ENCODE measurements at places on chromosomes 2 and 18. TPM values are rescaled to one million over a fixed set of nuclear protein-coding genes. Genes with fewer than 3 reads are reported as not detected.

DNA sequence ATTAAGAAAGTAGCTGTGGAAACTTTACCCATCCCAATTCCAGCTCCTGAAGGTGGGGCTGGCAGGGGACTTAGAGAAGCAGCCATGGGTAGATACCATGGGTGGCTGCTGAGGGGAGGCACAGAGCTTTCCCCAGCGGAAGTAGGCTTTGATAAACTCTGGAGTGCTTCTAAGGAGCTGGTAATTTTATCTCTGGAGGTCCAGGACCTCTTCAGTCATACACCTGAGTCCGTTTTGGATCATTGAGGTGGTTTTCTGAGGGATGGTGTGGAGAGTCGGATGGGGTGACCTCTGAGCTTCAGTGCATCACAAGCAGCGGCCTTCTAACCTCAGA lies 36.7 kb upstream of the BMP10 start:
- no peak for DNase-seq

GRCh38 chr18:46046688-46047087 lies 25.4 kb downstream of the PSTPIP2 start:
- no peak for DNase-seq

DNA sequence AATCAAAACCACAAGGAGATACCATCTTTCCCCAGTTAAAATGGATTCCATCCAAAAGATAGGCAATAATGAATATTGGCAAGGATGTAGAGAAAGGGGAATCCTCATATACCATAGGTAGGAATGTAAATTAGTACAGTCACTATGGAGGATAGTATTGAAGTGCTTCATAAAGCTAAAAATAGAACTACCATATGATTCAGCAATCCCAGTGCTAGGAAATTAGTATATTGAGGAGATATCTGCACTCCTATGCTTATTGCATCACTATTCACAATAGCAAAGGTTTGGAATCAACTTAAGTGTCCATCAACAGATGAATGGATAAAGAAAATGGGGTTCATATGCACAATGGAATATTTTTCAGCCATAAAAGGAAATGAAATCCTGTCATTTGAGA lies 251.2 kb downstream of the ZNF804A start:
- no peak for DNase-seq

Gene CNRIP1
- 16.7 TPM for polyA plus RNA-seq

DNA sequence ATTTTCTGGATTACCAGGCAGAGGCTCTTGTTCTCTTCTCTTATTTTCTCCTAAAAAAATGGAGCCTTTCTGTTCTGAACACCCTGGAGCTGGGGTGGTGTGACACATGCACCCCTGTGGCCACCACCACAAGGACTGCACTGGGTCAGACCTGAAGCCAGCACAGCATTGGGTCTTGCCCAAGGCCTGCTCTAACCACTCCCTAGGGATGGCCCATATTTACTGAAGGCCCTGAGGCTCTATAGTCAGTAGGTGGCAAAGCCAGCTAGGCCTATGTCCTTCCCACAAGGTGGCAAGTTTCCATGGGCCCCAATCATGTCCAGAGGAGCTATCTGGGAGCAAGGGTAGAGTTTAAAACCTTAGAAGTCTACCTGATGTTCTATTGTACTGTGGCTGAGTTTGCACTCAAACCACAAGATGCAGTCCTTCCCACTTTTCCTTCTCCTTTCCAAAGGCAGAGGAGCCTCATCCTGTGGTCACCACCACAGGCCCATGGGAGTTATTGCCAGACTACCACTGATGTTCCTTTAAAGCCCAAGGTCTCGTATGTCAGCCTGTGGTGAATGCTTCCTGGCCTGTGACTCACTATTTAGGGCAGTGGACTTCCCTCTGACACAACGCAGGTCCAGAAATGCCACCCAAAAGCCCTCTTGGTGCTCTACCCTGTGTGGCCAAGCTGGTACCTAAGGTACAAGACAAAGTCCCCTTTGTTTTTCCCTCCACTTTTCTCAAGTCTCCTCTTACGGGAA lies 15.0 kb upstream of the FMNL2 start:
- DNase-seq: no peak

Gene CDH19
- polyA plus RNA-seq: 0.33 TPM

- no peak for DNase-seq
These were observed 91.4 kb upstream of the BCL2L11 start for GRCh38 chr2:111029181-111029927.

DNA sequence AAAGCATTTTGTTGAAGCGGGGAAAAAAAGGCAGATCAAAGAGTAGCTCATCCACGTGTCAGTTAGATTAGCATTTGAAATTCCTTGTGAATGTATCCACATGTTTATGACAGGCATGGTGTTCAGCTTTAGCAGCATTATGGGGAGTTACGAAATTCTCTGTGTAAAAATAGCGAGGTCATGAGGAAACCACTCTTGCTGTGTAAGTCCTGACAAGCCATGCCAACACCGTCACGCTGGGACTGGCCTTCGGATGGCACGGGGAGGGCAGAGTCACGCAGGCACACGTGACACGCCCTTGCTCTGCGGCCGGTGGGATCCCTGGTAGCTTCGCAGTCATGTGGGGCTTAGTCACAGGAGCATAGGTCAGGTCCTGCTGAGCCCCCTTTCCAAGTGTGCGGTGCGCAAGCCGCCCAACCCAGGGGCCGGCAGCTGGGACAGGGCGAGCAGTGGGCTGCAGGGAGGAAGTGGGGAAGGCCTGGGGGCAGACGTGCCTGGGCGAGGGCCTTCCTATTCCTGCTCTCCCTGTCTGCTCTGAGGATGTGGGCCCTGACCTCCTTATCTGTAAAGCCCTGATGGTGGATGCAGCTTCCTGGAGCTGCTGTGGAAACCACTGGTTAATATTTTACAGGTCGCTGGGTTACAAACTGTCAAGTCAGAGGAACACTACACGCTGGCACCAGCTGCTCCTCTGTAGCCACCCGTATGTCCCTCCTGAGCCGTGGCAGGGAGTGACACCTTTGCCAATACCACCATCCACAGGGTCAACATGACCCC lies 18.0 kb downstream of the MBP start:
- no peak for DNase-seq

DNA sequence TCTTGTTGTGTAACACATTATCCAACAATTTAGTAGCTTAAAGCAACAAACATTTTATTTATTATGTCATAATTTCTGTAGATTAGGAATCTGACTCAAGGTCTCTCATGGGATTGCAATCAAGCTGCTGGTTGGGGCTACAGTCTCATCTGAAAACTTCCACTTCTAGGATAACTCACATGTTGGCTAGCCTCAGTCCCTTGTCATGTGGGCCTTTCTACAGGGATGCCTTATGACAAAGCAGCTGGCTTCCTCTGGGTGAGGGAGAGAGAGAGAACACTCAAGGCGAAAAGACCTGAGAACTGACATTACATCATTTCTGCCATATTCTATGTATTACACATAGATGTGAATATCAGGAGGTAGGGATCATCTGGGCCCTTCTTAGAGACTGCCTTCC lies 317.9 kb upstream of the VRK2 start:
- no peak for DNase-seq

Gene ASIC4
- 0.21 TPM for polyA plus RNA-seq

DNA sequence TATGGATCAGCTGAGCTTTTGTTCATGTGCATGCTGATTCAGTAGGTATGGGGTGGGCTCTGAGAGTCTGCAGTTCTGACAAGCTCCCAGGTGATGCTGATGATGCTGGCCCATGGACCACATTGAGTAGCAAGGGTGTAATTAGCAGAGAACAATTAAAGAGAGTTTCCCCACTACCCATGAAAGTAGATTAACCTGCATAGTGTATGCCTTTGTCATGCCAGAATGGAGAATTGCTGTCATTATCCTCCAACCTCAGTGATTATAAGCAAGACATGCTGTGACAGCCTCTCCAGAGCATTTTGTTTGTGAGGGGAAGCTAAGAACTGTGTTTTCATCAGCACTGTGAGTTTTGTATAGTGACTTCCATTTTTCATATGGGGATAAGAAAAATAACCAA lies 59.5 kb upstream of the LYPD1 start:
- no peak for DNase-seq

GRCh38 chr2:236975766-236976165 lies 109.9 kb upstream of the COPS8 start:
- no peak for DNase-seq

- DNase-seq: no peak
These were observed 12.6 kb downstream of the SPOPL start for GRCh38 chr2:138514173-138514572.
